GM04504 (cell line): ENCODE measurements at places on chromosomes 4 and X.

DNA sequence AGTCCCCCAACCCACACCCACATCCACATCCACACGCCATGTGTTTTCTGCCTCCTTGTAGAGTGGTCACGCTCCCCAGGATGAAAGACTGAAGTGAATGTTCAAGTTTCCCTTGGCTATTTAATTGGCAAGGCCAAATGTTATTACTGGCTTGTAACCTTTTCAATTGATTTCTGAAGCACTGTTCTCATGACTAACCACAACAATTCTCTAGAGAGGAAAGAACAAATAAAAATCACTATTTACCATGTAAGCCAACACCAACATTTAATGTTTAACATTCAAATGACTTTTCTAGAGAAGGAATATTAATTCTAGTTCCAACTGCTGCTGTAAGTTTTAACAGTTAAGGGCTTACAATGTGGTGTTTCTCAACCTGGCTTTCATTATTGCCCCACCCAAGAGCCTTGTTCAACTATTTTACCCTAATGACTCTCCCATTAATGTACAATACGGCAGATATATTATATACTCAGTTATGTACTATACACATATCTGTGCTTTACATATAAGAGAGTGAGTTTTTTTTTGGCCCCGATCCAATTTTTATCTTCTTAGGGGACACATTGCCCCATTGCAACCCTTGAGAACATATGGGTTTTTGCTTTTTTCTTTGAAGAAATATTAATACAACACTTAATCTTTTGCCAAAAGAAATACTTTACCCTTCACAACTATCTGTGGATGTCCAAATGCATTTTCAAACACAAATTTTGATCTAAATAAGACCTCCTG lies 46.5 kb downstream of the RELL1 start:
- DNase-seq = no peak

DNA sequence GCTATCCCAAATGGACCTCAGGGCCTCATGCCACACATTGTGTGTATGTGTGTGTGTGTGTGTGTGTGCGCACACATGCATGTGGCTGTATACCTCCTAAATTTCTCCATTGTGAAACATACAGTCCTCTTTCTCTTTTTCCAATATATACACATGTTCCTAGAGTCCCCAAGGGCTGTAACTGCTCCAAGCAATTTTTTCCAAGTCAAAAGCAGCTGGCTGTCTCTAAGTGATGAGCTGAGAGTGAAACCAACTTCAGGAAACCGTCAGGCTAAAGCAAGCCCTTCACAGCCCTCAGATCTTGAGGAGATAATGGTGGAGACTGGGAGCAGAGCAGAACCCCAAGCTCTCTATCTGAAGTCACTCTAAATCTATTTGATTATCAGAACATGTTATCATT lies 496.1 kb upstream of the DIPK2B start:
- no peak for DNase-seq

DNA sequence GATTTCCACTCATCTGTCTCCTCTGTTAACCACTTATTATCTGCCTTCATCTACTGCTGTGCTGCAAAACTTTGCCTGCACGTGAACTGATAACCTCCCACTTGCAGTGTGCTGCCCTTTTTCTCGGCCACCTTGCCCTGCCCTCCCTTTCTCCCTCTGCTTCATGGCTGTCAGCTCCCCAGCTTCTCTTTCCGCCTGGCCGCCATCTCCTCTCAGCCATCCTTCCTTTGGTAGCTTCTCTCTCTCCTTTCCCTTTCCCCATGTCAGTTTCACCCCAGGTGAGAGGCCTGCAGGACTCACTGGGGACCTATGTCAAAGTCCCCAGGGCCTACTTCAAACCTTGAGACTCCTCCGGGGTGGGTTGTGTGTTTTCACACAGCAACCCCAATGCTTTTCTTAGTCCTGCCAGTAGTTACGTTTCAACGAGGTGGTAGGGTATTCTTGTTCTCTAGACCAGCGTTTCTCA lies 6.6 kb downstream of the MSL3 start:
- DNase-seq = no peak

DNA sequence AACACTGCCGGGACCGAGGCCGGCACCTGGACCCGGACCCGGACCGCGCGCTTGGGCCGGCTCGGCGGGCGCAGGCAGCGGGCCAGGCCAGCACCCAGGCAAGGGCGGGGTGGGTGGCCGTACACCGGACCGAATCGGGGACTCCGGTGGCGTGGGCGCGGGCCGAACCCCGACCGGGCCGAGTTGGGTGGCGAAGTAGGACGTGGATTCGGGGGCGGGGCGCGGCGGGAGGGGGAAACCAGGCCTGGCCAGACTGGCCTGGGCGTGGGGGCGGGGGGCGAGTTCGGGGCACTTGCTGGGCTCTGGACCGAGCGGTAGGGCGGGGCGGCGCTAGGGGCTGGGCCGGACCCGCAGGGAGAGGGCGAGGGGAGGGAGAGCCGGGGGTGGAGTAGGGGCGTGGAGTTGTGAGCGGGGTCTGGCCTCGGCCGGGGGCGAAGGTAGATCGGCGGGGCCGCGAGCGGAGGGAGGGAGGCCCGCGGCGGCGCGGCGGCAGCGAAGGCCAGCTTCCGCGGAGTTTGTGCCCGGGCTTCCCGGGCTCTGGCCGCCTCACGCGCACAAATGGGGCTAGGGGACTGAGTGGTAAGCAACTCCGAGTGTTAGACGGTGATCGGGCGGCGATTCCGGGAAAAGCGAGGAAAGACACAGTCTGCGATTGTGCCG lies 1.8 kb upstream of the BCORL1 start:
- DNase-seq = no peak

GRCh38 chr4:27973700-27974099 lies 1113.1 kb downstream of the STIM2 start:
- no peak for DNase-seq

- DNase-seq = no peak
Measured at GRCh38 chrX:112826023-112826422, 14.6 kb downstream of the AMOT start.

DNA sequence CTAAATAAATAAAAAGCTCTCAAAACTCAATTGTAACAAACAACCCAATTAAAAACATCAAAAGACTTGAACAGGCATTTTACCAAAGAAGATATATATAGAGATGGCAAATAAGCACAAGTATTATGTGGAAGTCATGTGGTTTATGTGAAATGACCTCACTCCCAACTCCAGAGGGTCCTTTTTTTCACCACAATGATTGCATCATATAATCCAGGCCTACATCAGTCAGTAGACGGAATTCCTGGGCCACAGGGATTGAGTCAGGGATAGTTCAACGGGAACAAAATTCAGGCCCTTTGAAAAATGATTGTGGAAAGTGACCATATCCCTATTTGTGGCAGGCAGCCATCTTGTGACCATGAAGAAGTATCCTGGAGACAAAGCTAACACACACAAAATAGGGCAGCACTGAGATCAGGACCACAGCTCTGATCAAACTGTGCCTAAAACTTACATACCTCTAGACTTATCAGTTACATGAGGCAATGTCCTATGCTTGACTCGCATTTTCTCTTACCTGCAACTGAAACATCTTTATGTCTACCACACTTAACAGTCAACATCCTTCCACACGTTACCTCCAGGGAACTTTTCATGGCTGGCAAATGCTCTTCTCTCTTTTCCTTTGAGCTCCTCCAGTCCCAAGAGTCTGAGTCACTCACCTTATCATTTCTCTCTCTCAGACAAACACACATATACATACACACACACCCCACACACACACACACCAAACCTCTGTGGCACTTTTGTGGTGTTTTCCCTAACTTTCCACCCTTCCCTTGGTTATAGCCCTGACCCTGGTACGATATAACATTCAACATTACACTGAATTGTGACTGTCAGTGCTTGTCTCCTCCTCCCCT lies 113.5 kb downstream of the PHF8 start:
- no peak for DNase-seq

DNA sequence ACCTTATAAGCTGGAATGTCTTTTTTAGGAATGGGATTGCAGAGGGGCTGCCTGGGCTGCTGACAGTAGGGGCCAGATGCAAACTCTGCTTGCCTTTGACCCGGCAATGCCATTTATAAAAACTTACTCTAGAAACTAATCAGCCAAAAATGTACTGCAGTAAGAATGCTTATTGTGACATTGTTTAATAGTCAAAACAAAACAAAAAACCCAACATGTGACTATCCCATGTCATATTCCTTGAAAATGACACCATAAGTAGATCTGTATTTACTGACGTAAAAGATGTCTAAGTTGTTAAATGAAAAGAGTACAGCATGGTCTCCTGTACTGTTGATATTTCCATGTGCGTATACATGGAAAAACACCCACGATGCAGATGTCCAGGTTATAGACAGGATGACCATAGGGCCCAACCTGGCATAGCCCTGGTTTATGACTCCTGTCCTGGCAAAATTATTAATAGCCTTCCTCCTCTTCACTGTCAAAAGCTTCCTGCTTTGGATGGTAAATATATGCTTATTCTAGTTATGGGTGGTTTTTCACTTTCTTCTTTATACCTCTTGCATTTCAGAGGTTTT lies 138.9 kb downstream of the PTTG2 start:
- DNase-seq = no peak

DNA sequence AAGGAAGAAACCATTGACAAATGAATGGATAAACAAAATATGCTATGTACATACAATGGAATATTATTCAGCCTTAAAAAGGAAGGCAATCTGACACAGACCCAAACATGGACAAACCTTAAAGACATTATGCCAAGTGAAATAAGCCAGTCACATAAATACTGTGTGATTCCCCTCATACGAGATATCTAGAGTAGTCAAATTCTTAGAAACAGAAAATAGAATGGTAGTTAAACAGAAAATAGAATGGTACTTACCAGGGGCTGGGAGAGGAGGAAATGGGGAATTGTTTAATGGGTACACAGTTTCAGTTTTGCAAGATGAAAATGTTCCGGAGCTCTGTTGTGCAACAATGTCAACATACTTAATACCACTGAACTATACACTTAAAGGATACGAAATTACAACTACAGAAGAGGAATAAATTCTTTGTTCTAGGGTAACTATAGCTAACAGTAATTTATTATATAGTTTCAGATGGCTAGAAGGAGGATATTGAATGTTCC lies 47.8 kb upstream of the DUSP21 start:
- no peak for DNase-seq

GRCh38 chrX:131831185-131831520 lies 191.9 kb upstream of the STK26 start:
- DNase-seq = no peak

DNA sequence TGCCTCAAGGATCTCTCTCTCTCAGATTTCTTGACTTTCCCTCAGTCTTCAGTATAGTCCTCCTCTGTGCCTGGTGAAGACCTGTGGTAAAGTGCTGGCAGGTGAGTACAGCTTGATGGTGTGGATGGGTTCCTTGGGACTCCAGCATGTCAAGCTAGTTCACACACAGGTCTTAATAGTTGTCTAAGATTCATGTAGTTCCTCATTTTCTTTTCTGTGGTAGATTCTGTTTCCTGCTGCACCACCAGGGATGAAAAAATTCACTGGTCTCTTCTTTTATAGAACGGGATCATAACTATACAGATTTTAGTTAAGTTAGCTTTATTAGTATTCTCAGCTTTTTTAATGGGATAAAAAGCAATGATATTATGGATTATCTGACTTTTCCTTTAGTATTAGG lies 32.5 kb upstream of the PAQR3 start:
- no peak for DNase-seq

- DNase-seq = peak; percentile 92
Measured at GRCh38 chr4:85783483-85783882, 308.5 kb downstream of the ARHGAP24 start.

DNA sequence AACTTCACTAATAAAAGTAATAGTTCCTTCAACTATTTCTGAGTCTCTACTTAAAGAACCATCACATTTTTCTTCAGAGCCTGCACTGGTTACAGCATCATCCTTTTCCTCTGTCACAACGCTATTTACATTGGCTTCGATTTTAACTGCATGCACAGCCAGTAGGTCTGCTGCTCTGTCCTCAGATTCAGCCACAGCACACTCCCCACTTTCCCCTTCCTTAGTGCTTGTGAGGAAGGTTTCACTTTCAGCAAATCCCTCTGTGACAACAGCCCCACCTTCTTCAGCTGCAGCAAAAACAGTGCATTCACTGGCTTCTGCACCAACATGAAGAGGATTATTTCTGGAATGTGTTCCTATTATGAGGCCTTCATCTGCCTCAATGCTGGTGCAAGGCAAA lies 25.7 kb downstream of the BOD1L1 start:
- DNase-seq = no peak

DNA sequence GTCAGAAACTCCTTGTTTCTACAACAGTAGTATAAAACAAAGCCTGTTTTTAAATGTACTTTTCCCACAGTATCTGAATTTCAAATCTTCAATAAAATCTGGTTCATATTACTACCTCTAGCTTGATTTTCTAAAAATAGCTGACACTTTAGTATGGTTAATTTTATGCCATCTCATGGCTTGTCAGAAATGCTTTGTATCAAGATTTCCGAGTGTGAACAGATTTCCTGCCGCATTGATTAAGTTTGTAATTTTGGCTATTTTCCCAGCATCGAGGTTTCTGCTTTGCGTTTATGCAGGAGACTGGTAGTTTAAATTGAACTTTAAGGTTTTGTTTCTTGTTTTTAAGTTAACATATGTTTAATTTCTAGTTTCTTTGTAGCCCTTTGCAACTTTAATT lies 44.2 kb downstream of the CLCN3 start:
- no peak for DNase-seq

GRCh38 chr4:175386776-175387507 lies 425.1 kb downstream of the GPM6A start:
- DNase-seq = no peak

DNA sequence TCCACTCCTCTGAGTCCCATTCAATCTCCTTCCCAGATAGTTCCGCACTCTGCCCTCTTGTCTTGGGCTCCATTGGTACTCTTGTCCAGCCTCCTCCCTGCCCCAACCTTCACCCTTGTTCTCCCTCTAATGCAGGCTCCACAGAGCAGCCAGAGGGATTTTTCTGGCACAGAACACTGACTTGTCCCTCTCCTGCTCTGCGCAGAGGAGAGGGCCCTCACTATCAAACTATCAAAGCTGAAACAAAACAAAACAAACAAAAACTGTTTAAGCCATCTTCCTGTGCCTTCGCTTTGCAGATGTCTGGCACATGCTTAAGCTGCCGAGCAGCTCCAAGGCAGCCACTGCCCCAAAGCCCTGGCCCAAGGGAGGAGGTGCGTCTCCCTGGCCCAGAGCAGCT lies 2.9 kb downstream of the CNGA2 start:
- DNase-seq = no peak

DNA sequence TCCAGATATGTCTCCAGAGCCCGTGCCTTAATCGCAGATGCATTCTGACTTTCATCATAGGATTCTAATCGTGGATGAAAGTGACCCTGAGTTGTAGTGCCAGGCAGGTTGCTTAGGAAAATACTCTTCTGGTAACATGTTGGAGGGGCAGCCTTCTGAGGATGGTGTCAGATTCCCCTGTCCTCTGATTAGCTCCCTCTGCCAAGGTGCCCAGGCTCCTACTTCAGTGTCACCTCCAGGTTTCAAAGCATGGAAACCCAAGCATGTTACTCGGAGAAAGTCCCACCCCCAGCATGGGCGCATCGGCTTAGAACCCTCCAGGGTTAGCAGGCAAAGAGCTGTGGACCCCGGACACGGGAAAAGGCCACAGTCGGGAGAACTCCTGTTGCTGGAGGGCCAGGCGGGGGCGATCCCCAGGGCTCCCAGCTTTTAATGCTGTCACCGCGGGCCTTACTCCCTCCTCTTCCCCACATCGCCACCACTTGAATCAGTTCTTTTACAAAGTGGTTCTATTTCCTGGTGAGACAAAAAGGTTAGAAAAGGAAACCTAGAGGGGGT lies 44.5 kb downstream of the TRIM2 start:
- no peak for DNase-seq

GRCh38 chr4:140906993-140907962 lies 151.1 kb upstream of the TBC1D9 start:
- DNase-seq = no peak
